ENCODE measurements at places on chromosomes 2 and 18.
A peak's percentile ranks its signal among the peaks of the same experiment; 100 is the strongest.

GRCh38 chr2:111185361-111186022 lies 64.8 kb downstream of the BCL2L11 start:
- DNase-seq: peak; percentile 52

- DNase-seq: no peak
Observed at GRCh38 chr2:126898636-126899035, at the start of gene TEX51. Gene TEX51, plus strand, starts transcription at chr2:126898890. Its CDS starts 29 bp downstream, at chr2:126898919.

- no peak for DNase-seq
Observed at GRCh38 chr2:222492683-222493082, 68.3 kb downstream of the SGPP2 start.

GRCh38 chr2:224058048-224058775 lies 19.1 kb upstream of the SERPINE2 start:
- DNase-seq: no peak

GRCh38 chr2:529424-529823 lies 147.8 kb downstream of the TMEM18 start:
- DNase-seq: no peak

- no peak for DNase-seq
Observed at GRCh38 chr2:23449413-23449812, 64.4 kb downstream of the KLHL29 start.

GRCh38 chr2:45902781-45903375 lies 251.4 kb downstream of the PRKCE start:
- no peak for DNase-seq

DNA sequence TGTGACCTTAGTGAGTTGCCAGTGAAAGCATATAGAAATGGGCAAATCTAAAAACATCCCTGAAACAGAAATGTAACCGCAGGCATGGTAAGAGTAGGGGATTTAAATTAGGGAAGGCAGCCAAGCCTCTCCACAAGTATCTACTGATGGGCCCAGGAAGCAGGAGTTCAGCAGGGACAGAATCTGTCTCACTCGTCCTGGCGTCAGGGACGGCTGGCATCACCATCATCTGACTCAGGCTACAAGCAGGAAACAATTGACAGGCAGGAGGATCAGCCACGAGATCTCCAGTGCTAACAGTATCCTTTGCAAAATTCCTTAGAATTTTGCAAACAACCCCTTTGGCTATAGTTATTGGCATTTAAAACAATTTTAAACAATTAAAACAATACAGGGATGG lies 61.3 kb downstream of the SMAD4 start:
- no peak for DNase-seq

- DNase-seq: no peak
Observed at GRCh38 chr2:133293544-133294353, 274.5 kb downstream of the NCKAP5 start.

DNA sequence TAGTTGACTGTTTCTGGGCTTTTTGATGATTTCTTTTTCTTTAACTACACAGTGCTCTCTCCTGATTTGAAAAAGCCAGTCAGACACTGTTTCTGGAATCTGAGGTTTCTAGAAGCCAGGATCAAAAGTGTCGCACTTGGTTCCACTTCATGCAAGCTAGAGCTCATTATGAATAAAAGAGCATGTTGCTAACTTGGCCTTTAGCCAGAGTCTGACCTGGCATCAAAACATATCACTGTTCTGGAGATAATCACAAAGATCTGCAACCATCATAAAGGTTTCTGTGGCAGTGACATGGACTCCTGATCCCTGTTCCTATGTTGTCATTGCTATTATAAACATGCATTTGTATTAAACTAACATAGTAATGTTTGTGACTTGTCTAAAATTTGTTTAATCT lies 76.1 kb upstream of the MAPRE2 start:
- no peak for DNase-seq

GRCh38 chr2:239109928-239110545 lies 262.2 kb downstream of the TWIST2 start:
- DNase-seq: no peak

DNA sequence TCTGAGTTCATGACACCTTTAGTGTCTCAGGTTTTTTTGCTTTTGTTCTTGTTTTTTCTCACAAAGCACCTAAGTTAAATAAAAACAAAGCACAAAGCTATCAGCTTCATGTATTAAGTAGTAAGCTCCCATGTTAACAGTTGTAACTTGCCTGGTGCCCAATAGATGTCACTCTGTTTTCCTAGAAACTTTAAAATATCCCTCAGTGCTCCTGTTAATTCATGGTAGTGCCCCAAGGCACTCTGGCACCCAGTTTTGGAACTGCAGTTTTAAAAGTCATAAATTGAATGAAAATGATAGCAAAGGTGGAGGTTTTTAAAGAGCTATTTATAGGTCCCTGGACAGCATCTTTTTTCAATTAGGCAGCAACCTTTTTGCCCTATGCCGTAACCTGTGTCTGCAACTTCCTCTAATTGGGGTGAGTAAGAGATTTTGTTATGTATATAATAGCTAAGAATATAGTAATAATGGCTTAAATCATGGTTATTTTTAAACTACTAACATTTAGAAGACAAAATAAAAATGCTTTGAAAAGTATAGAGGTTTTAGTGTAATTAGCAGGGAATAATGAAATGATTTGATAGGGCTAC lies 555.0 kb upstream of the TMEFF2 start:
- DNase-seq: no peak

DNA sequence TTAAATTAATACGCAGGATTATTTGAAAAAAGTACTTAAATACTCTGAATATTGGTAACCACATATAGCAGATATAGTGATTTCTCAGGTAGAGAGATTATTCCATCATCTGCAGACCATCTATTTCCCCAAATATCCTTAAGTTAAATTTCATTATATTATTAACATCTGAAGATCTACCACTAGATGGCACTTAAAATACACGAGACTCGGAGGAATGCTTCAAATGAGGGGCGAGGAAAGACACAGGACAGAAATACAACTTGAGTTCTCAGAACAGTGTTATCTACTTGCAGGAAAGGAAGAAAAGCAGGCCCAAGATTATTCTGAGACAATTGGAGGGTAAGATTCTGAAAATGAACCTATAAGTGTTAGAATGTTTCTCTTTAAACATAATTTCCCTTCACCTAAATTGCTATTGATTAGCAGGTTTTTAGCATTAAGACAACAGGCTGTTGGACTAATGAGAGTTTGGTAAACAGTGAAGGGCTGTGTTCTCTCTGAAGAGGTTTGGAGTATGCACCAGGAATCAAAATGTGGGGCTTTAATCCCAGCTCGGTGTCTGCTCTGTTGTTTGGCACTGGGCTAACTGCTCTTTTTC lies 76.9 kb upstream of the GCFC2 start:
- DNase-seq: no peak

DNA sequence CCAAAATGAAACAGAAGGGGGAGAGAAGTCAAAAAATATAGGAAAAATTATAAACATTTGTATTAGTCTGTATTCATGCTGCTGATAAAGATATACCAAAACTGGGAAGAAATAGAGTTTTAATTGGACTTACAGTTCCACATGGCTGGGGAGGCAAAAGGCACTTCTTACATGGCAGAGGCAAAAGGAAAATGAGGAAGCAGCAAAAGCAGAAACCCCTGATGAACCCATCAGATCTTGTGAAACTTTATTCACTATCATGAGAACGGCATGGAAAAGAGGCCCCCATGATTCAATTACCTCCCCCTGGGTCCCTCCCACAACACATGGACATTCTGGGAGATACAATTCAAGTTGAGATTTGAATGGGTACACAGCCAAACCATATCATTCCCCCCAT lies 79.1 kb downstream of the ZRANB3 start:
- DNase-seq: no peak

GRCh38 chr2:15076668-15077067 lies 444.2 kb downstream of the LRATD1 start:
- no peak for DNase-seq

GRCh38 chr18:65365245-65365980 lies 385.4 kb upstream of the CDH7 start:
- no peak for DNase-seq

DNA sequence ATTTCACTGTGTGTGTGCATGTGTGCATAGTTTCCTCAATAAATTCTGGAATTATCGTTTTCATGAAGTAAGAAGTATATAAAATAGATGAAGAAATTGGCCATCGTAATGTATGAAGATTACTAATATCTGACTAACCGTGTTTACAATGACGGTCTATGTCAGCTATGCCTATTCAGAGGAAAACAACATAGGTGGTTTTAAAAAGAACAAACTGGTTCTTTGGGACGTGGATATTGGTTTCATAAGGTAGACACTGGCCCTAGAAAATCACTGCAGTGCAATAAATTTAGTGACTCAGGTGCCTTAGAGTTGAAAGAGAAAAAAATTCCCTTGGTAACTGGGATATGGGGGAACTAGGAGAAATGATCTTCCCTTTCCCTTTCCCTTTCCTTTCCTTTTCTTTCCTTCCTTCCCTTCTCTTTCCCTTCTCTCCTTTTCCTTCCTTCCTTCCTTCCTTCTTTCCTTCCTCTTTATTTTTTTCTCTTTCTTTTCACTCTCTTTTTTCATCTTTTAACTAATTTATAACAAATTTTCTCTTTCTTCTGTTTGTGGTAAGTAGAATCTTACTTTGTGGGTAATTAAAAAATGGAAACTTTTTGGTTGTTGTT lies 36.4 kb downstream of the MAP2 start:
- no peak for DNase-seq

DNA sequence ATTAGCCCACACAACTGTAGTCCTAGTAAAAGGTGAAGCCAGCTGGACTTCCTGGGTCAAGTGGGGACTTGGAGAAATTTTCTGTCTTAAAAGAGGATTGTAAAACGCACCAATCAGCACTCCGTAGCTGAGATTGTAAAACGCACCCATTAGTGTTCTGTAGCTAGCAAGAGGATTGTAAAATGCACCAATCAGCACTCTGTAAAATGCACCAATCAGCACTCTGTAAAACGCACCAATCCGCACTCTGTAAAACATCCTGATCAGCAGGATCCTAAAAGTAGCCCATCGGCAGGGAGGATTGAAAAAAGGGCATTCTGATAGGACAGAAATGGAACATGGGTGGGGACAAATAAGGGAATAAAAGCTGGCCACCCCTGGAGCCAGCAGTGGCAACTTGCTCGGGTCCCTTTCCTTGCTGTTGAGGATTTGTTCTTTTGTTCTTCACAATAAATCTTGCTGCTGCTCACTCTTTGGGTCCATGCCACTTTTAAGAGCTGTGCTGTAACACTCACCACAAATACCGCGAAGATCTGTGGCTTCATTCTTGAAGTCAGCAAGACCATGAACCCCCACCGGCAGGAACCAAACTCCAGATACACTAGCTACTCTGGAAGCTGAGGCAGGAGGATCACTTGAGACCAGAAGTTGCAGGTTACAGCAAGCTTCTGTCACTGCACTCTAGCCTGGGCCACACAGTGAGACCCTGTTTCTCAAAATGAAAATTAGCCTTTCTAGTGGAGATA lies 102.6 kb downstream of the HS6ST1 start:
- DNase-seq: no peak

DNA sequence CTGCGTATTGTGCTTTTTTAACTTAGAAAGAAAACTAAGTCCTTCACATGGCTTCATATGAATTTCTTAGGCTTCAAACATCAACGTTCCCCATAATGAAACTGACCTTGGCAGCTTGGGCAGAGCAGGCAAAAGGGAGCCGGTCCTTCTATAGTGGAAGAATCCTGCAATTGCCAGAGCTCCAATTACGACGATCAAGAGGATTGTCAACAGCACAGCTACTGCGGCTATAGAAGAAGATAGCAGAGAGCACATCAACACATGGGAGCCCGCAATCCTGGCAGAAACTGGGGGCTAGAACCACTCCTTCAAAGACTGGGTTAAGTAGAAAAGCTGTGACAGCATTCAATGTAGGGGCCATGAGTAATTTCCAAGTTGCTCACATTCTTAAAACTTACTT lies 69.8 kb downstream of the DHRS9 start:
- DNase-seq: no peak

GRCh38 chr2:12300927-12301326 lies 415.8 kb upstream of the TRIB2 start:
- no peak for DNase-seq

DNA sequence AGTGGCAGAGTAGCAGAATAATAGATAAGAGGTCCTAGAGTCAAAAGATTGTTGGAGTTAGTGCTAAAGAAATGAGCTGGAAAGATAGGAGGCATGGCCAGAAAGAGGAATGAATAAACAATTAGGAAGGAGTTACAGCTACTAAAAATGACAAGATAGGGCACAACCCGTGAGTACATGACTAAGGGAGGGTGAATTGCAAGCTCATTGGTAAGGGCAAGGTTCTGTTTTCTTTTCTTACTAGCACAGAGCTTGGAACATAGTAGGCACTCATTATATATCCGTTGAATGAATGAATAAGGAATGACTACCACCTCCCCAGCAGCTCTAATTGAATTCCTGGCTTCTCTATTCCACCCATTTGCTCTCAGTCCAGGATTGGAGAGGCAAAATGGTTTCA lies 5.7 kb upstream of the MARCO start:
- DNase-seq: no peak

- DNase-seq: no peak
Observed at GRCh38 chr2:186460465-186460864, 25.6 kb upstream of the ZC3H15 start.

GRCh38 chr2:173940208-173941020 lies 24.8 kb downstream of the SP3 start:
- DNase-seq: no peak

GRCh38 chr2:46246790-46247189 lies 50.4 kb upstream of the EPAS1 start:
- no peak for DNase-seq

GRCh38 chr2:128292599-128293425 lies 25.9 kb downstream of the HS6ST1 start:
- no peak for DNase-seq

DNA sequence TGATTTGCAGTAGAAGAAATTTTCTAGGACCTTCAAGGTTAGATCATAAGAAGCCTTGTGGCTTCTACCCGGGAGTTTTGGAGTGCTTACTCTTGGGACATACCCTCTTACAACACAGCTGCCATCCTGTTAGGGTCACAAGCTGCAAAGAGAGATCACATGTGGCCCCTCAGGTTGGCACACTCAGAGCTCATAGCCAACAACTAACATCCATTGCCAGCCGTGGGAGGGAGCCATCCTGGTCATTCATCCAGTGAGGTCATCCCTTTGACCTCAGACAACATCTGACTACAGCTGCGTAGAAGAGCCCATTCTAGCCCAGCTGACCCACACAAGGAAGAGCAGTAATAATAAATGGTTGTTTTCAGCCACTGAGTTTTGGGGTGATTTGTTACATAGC lies 76.9 kb upstream of the NABP1 start:
- no peak for DNase-seq

DNA sequence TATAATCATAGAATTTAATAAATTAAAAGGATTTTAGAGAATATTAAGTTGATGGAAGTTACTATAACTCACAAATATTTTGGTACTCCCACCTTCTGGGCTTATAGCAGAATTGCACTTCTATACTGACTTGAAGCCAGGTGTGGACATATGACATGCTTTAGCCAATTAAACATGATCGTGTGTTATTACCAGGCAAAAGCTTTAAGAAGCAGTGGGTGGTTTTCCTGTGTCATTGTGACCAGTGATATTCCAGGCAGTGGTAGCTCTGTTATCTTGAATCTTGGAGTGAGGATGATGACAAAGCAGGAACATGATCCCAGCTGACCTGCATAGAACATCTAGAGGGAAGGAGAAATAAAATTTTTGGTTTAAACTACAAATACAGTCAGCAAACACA lies 370.9 kb upstream of the ZEB2 start:
- DNase-seq: no peak

Measured in left ventricle myocardium inferior (tissue), 1 donor.